ENCODE measurements at places on chromosomes 2 and 18.

DNA sequence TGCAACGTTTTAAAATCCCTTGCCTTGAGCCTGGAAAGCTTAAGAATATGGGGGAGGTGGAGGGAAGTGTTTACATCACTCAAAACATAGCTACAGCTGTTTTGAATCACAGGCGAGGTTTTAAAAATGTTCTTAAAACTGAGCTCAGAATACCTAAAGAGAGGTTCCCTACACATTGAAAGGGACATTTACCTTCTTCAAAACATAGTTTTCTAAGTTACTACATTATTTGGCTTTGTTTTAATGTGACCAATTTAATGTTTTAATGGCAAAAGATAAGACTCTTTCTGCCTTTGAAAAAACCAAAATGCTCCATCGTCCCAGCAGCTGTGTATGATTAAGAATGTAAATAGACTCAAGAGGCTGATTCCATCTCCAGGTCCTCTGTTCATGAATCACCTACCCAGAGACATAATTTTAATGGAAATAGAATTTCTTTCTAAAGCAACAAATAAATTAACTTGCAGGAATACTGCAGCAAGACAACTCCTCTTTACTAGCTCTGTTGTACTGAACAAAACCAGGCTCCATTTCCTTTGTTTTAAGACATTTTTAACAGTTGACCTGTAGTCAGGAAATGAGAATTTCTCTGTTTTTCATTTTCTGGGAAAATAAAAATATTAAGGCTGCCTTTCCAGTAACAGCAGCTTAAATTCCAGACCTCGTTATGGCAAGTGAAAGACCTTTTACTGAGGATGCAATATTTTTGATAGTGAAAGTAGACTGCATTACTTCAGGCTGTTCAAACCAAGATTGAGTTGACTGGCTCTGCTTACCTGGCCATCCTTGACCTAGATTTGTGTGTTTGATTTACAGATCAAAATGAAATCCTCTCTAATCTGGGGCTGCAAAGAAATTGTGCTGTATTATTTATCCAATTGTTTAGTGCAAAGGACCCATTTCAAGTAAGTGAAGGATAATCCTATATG is 33.7 kb upstream of the WDR75 start:
- DNase-seq = no peak

- DNase-seq = no peak
Measured at GRCh38 chr18:69737851-69738250, 209.8 kb downstream of the CD226 start.

DNA sequence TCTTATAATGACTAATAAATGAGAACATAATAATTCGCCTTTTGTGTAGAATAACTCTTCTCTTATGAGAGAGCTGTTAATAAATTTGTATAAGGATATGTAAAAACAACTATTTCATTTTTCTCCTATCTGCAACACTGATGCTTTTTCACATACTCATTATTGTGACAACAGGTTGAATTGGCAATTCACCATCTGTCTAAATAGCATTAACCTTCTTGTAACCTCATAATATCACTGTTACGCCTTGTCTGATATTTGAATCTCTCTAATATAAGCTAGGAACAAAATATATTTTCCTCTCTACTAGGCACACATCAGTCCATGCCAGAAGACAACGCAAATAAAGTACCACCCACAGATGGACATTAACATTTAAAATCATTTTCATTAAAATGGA is 938.9 kb downstream of the CPS1 start:
- DNase-seq = no peak

DNA sequence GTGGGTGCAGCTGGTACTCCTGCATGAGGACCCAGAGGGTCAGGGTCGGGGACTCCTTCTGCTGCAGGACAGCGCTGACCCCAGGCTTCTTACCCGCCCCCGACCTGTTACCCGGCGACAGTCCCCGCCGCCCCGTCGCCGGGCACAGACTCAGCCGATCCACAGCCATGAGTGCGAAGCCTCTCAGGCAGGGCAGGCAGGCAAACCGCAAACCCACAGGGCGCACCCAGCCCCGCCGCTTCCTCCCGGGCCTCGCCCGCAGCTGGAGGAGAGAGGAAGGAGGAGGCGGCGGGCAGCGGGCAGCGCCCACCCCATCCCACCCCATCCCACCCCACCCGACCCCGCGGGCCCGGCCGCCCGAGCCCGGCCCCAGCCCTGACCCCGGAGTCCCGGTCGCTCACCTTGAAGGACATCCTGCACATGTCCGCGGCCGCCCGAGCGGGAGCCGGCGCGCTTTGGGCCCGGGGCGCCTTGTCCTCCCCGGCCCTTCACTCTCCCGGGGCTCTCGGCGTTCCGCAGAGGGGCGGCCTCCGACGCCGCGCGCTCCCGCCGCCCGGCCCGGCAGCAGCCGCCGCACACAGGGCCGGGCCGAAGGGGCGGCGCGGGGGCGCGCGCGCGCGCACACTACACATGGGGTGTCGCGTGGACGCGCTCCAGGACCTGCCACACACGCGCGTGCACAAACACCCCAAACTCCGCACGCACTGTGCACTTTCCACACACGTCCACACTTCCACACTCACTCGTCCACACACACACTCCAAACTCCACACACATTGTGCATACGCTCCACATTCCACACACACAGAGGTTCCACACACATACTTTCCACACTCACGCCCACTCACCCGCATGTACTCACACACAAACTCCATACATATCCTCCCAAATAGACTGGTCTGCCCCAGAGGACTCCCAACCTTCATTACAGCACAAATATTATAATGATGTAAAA is at the start of gene ANKRD29:
TSS of gene ANKRD29 (minus strand) at position 603 of the 955 bp plus-strand sequence. CDS start at position 422, 181 bp downstream.
- DNase-seq = no peak

DNA sequence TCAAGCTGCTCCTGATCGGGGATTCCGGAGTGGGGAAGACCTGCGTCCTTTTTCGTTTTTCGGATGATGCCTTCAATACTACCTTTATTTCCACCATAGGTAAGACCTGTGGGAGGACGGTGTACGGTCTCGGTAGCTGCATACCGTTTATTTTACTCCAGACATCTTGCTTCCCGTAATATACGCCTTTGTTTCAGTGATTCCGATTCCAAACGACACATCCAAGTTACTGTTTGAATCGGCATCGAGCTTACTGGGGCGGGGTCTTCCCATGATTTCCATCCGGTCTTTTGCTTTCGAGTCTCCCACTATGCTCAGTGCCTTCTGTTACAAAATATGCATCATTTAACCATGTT is 731 bp downstream of the RAB10 start:
- no peak for DNase-seq

DNA sequence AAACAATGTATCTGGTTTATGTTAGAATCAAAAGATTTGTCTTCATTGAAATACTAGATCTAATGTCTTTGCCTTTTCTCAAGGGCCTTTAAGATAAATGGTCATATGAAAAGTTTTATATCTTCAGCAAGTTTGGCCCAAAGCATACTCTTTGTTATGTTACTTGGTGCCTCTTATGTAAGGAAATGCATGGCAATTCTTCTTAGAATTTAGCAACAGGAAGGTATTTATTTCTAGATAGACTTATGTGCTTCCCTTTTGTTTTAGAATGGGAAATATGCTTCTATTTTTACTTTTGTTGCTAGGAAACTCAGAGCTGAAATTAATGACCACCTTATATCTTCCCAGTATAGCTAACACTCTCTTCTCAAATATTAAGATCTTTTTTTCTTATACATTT is 117.4 kb upstream of the DLX2 start:
- no peak for DNase-seq

- no peak for DNase-seq
Measured at GRCh38 chr18:50313031-50313607, 25.6 kb upstream of the CXXC1 start.

DNA sequence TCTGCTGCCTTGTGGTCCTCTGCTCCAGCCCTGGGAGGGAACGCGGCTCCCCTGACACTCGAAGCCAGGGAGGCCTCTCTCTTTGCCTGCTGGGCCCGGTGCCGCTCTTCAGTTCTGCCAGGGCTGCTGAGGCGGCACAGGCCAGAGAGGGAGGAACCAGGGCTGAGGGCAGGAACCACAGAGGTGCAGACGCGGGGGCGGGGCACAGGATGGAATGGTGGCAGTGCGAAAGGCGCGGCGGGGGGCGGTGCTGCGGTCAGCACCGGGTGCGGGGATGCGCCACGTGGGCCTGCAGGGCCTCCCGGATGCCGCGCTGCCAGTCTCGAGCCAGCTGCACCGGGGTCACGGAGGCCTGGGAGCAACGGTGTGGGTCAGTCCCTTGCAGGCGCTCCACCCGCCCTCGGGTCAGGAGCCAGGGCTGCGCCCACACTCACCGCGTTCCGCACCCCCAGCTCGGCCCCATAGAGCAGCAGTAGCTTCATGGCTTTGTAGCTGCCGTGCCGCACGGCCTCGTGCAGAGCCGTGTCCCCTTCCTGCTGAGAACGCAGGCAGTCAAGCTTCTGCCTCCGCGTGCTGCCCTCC is 4.4 kb downstream of the ANKRD23 start:
- no peak for DNase-seq

- DNase-seq = no peak
Measured at GRCh38 chr2:190052307-190052706, 10.2 kb downstream of the MSTN start.

- no peak for DNase-seq
Measured at GRCh38 chr18:11865071-11865470, 13.9 kb downstream of the CHMP1B start.

GRCh38 chr2:54535599-54536195 is 79.6 kb downstream of the SPTBN1 start:
- no peak for DNase-seq

- DNase-seq = no peak
Measured at GRCh38 chr2:105755895-105756294, 11.2 kb downstream of the NCK2 start.

DNA sequence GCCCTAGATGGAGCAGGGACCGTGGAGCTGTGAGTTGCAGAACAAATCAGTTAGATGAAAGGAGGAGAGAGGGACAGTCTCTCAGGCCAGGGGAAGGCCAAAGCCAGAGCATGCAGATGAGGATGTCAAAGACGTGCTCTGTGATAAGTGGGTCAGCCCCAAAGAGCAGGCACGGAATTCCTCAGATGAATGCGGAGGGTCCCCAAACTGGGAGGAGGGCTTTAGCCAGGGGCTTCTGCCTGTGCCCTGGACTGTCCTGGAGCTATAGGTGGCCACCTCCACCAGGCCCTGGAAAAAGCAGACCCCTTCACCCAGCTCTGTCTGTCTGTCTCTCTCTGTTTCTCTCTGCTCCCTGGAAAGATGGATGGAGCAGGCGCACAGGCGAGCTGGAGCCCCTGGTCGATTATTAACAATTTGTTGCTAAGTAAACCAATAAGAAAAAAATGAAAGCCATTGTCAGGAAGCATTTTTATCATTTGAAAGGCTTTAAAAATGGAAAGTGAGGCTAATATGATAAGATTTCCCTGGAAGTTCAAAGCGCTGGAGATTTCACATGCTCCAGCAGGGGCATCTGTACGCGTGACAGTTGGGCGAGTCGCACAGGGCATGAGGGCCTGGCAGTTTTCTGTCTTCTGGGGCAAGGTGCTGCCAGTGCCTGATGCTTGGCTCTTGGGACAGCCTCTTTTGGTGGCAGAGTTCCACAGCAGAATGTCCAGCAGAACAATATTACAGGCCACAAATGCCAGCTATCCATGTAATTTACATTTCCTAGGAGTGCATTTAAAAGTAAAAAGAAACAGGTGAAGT is 241.0 kb downstream of the GLI2 start:
- DNase-seq = no peak

- no peak for DNase-seq
Measured at GRCh38 chr2:239459606-239460005, 58.8 kb upstream of the HDAC4 start.

DNA sequence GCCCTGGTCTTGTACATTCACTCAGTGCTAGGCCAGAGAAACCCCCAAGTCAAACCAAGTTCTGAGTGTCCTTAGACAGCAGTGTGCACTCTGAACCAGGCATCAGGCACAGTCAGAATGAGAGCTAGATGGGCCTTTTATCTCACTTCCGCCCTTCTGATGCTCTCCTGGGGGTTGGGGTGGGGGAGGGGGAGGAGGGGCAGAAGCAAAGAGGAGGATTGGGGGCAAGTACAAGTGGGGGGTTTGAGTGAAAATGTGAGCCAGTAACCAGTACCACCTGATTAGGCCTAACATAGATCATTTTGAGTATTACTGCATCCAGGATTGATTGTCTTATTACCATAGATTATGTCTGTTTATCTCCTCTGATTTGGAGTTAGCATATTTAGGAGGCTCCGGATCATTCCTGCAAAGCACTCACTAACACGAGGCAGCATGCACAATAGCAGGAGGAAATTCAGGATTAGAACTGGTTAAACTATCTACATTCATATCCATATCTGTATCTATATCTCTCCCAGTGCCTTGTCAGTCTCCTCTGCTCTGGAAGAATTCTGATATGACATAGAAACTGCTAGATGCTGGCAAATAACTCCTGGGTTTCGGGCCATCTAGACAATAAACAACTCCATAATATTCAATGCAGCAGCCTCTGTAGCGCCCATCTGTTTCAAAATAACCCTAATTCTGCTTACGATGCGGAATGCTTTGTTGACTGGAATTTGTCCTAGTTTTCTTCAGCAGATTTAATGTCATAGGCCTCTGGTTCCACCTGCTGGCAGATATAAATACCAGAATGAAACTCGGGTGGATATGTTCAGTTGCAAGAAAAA is 149.1 kb downstream of the RHBDD1 start:
- peak; percentile 43 for DNase-seq

GRCh38 chr2:35548171-35548570 is 807.4 kb upstream of the CRIM1 start:
- no peak for DNase-seq

DNA sequence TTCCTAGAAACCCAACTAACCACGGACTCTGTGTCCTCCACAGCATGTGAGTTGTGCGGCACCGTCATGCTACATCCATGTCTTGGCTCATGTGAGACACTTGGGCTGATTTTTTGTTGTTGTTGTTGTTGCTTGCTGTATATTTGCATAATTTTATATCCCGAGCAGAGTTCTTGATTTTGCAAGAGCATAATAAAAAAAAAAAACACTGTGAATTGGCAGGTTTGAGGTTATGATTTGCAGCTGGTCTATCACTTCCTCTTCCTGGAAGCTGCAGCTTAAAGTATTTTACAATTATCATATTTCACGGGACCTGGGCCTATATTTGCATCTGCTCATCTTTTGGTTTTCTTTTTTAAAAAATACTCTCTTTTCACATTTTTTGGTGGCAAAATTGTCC is 142.3 kb upstream of the NRP2 start:
- DNase-seq = no peak

- DNase-seq = no peak
Measured at GRCh38 chr2:240219208-240219890, 78.9 kb upstream of the OTOS start.

DNA sequence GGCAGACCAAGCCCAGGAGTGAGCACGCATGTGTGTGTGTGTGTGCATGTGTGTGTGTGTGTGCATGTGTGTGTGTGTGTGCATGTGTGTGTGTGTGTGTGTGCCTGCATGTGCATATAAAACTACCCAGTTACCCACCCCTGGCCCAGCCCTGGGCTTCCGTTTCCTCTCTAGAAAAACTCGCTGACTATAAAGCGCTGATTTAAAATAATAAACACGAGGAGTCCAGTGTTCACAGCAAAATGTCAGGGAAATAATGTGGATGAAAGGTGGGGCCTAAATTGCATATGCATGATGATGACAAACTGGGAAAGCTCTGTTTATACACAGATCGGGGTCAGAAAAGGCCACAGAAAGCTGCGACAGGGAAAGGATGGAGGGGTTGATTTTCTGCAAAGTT is 7.5 kb downstream of the ADCY3 start:
- no peak for DNase-seq
